Mesothelial cell of epicardium (in vitro differentiated cells): ENCODE measurements at places on chromosomes 1 and 21. TPM values are rescaled to one million over a fixed set of nuclear protein-coding genes. Genes with fewer than 3 reads are reported as not detected.

DNA sequence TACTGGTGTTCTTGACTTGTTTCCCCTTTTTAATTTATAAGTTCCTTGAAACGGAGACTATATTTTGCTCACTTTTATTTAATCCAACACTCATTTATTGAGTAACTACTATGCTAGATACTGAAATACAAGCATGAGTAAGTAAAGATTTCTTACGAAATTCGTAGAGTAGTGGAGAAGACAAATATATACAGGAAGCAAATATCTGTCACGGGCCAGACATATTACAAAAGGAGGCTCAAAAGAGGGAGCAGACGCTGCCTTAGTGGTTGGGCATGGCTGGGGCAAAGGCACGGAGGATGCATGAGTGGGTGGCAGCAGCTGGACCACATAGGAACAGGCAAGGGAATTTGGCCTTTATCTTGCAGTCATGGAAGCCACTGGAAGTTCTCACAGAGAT lies 6.8 kb downstream of the NCF2 start:
- no peaks in the 10 kb centered on the region for H3K27me3 ChIP-seq
- no peaks in the 10 kb centered on the region for H3K4me1 ChIP-seq

- no peaks in the 10 kb centered on the region for H3K27me3 ChIP-seq
- H3K27ac ChIP-seq, result no peak overlapping the region
- peaks cover 61% of the 10 kb centered on the region for H3K4me1 ChIP-seq
These were observed 141.7 kb upstream of the NRIP1 start for GRCh38 chr21:15206514-15206913.

DNA sequence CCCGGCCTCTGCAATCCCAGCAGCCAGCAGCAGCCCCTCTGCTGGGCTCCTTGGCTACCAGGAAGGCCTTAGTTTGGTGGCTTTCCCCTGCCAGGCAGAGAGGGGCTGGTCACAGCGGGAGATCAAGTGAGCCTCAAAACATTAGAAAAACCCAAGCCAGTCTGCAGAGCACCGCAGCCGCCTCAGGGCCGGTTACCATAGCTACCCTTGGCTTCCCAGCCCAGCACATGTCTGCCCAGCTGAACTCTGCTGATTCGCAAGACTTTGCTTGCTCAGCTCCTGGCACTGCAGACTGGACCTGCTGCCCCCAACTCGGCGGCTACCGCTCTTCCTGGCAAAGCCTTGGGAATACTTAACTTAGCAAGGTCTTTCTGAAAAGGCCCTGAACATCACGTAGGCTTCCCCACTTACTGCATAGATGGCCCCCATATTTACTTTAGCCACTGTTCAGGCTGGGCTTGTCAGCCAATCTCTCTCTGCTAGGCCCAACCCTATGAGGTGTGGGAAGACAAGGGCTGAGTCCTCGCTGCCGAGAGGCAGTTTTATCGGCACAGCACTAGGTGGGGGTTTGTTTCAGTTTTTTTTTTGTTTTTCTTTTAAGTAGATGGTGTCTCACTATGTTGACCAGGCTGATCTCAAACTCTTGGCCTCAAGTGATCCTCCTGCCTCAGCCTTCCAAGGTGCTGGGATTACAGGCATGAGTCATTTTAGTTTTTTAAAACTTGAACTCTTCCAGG lies 28.6 kb upstream of the PLEKHG5 start:
- peak; percentile 58 for DNase-seq
- H3K36me3 ChIP-seq, result peaks cover 4% of the 10 kb centered on the region
- H3K4me1 ChIP-seq, result peaks cover 24% of the 10 kb centered on the region
- H3K27me3 ChIP-seq, result no peaks in the 10 kb centered on the region
- H3K27ac ChIP-seq, result peak overlapping the region; percentile 87
- no peak overlapping the region for H3K4me3 ChIP-seq

The ACOT11 gene
- total RNA-seq, result 8.3 to 10.3 TPM (median 8.9 TPM) in 3 replicates

The DOCK7 gene
- total RNA-seq, result 59.5 to 63.7 TPM (median 63.6 TPM) in 3 replicates

DNA sequence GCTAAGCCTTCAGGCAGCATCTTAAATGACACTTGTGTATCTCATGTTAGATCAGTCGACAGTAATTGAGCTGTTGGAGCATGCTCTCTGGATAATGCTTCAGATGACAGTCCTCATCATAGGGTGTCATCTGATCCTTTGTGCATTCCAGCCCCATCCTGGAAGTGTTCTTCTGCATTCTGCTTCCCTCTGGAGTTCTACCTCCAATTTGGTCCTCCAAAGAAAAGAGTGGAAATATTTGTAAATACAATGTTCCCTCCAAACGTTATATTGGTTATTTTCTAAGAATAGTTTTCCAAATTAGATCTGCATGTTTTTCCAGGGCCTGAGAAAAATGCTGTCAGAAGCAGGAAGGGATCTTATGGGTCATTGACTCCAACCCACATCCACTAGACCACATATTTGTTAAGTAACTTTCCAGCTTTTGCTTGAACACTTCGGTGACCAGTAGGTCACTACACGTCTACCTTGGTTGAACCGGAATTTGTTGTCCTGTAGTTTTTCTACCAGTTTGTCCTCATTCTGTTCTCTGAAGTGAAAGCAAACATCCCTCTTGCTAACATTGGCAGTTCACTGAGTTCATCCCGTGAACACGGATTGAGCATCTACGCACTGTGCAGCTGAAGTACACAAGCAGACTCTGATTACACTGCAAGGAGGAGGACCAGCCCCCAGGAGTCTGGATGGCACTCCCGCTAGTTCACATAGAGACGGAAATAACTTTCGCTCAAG lies 136.0 kb downstream of the TLR5 start:
- H3K4me1 ChIP-seq, result peaks cover 35% of the 10 kb centered on the region
- H3K27ac ChIP-seq, result peak overlapping the region; percentile 90
- no peak for DNase-seq
- H3K36me3 ChIP-seq, result peaks cover 46% of the 10 kb centered on the region
- H3K27me3 ChIP-seq, result no peaks in the 10 kb centered on the region
- H3K4me3 ChIP-seq, result no peak overlapping the region

The KRTCAP2 gene
- total RNA-seq, result 120 to 143 TPM (median 123 TPM) in 3 replicates

GRCh38 chr1:22861764-22862440 lies 110.8 kb downstream of the LACTBL1 start:
- H3K27ac ChIP-seq, result peak overlapping the region; percentile 86
- no peaks in the 10 kb centered on the region for H3K27me3 ChIP-seq
- H3K4me3 ChIP-seq, result no peak overlapping the region
- H3K4me1 ChIP-seq, result peaks cover 7% of the 10 kb centered on the region
- peaks cover 28% of the 10 kb centered on the region for H3K36me3 ChIP-seq

The GOLT1A gene
- total RNA-seq, result 3.6 to 4.1 TPM (median 3.9 TPM) in 3 replicates

DNA sequence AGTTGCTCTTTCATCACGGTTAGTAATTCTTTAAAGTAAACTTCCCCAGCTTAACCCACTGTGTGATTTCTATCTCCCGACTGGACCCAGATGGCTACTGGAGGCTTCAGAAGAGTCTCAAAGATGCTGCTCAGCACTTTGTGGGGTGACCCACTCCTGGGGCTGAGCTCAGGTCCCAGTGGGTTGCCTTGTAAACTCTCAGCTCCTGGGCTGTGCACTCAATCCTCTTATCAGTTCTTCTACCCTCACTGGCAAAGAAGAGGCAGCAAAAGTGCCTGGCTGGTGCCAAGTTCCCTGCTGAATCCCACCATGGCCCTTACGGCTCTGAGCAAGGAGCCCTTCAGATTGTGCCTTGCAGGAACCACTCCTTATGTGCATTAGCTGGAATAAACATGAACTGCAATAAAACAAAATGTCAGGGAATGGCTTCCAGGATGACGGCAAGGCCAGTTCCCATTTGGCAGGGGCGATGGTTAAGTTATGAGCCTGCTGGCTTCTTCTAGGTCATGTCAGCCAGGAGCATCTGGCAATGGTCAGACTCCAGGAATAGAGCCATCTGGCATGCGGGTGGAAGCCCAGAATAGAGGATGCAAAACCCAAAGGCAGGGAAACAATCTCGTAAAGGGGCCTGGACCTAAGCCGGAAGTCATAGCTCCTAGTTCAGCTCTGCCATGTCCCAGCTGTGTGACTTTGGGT lies 6.8 kb downstream of the MYOC start:
- H3K36me3 ChIP-seq, result no peaks in the 10 kb centered on the region
- no peak overlapping the region for H3K4me3 ChIP-seq
- H3K27me3 ChIP-seq, result peaks cover 1% of the 10 kb centered on the region

The HFM1 gene
- total RNA-seq, result 6.1 to 9.0 TPM (median 7.4 TPM) in 3 replicates

GRCh38 chr1:234781241-234782065 lies 171.5 kb upstream of the IRF2BP2 start:
- no peak overlapping the region for H3K4me3 ChIP-seq
- peaks cover 4% of the 10 kb centered on the region for H3K4me1 ChIP-seq
- no peak for DNase-seq
- no peaks in the 10 kb centered on the region for H3K27me3 ChIP-seq

DNA sequence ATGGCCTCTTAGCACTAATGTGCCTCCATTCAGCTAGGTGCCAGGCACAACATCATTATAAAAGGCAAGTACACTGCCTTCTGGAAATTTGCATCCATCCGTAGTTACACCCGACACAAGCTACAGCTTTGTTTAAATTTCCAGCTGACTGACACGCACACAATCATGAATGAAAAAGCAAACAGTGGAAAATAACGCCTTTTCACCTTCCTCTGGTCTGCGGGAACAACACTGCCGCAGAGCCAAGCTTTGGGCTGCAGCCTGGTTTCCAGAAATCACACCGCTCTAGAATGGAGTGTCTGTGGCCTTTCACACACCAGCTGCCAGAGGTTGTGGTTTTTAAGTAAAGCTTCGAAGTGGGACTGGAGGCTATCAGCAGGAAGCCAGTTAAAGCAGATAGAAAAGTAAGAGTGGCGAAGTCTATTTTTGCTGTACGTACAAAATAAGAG lies 142.8 kb upstream of the COA6 start:
- no peaks in the 10 kb centered on the region for H3K36me3 ChIP-seq
- H3K4me1 ChIP-seq, result peaks cover 2% of the 10 kb centered on the region
- no peak overlapping the region for H3K4me3 ChIP-seq
- H3K27me3 ChIP-seq, result peaks cover 67% of the 10 kb centered on the region
- no peak overlapping the region for H3K27ac ChIP-seq

GRCh38 chr1:36420836-36421317 lies 23.2 kb upstream of the LSM10 start:
- peaks cover 16% of the 10 kb centered on the region for H3K36me3 ChIP-seq
- no peaks in the 10 kb centered on the region for H3K27me3 ChIP-seq
- DNase-seq, result peak; percentile 67
- peak overlapping the region; percentile 63 for H3K27ac ChIP-seq

DNA sequence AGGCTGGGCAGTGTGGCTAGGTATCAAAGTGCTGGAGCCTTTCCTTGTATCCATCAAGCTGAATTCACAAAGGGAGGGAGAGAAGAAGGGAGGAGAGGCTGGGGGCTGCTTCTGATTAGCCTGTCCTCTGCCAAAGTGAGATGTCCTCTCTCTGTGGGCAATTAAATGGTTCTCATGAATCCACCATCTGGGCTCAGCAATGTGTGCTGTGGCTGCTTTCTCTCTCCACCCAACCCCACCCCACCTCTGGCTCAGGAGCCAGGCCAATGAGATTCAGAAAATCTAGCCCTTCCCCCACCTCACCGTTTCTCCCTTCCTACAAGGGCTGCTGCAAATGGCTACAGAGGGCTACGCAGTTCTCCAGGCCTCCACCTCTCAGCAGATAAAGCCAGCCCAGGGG lies 154.6 kb downstream of the TENT5C start:
- no peak overlapping the region for H3K4me3 ChIP-seq
- peaks cover 11% of the 10 kb centered on the region for H3K27me3 ChIP-seq
- peaks cover 7% of the 10 kb centered on the region for H3K36me3 ChIP-seq
- H3K4me1 ChIP-seq, result peaks cover 8% of the 10 kb centered on the region

GRCh38 chr1:151416231-151416630 lies 16.9 kb downstream of the PSMB4 start:
- no peak overlapping the region for H3K4me3 ChIP-seq
- H3K36me3 ChIP-seq, result peaks cover 48% of the 10 kb centered on the region
- no peak overlapping the region for H3K27ac ChIP-seq

The RORC gene
- total RNA-seq, result not detected in 3 replicates

- H3K27ac ChIP-seq, result peak overlapping the region; percentile 69
- peaks cover 6% of the 10 kb centered on the region for H3K36me3 ChIP-seq
- no peaks in the 10 kb centered on the region for H3K27me3 ChIP-seq
- no peak overlapping the region for H3K4me3 ChIP-seq
- H3K4me1 ChIP-seq, result peaks cover 21% of the 10 kb centered on the region
These were observed 616.9 kb downstream of the KIF26B start for GRCh38 chr1:245771511-245772281.

DNA sequence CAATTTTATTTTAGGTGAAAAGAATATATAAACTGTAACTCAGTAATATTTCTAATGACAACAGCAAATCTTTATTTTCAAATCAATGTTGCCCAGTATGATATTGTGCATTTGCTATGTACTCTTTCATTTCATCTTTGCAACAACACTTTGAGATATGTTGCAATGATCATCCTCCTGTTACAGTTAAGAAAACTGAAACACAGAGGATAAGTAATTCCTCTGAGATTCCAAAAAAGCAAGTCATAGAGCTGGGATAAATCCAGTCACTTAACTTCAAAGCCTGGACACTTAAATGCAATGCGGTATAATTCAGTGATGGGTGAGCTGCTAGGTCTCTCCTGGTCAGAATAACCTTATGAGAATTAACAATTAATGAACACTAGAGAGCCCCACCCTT lies 48.6 kb upstream of the EXO1 start:
- H3K36me3 ChIP-seq, result no peaks in the 10 kb centered on the region
- no peaks in the 10 kb centered on the region for H3K27me3 ChIP-seq
- H3K4me1 ChIP-seq, result peaks cover 5% of the 10 kb centered on the region
- H3K4me3 ChIP-seq, result no peak overlapping the region
- no peak overlapping the region for H3K27ac ChIP-seq

DNA sequence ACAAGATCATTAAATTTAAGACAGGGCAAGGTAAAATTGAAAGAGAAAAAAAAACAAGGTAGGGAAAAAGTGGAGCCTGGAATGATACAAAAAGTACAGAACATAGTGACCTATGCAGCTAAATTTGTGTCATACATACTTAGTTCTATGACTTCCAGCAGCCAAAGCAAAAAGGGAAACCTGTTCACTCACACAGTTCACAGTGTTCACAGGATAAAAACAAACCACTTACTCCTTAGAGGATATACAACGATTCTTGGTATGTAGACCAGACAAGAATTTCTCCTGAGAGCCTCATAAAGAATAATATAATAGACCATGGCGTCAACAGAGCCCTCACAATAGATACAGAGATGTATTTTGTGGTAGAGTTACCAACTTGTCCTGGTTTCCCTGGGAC lies 27.5 kb downstream of the COA7 start:
- H3K27me3 ChIP-seq, result no peaks in the 10 kb centered on the region
- no peak for DNase-seq
- H3K4me3 ChIP-seq, result no peak overlapping the region
- H3K4me1 ChIP-seq, result peaks cover 18% of the 10 kb centered on the region

DNA sequence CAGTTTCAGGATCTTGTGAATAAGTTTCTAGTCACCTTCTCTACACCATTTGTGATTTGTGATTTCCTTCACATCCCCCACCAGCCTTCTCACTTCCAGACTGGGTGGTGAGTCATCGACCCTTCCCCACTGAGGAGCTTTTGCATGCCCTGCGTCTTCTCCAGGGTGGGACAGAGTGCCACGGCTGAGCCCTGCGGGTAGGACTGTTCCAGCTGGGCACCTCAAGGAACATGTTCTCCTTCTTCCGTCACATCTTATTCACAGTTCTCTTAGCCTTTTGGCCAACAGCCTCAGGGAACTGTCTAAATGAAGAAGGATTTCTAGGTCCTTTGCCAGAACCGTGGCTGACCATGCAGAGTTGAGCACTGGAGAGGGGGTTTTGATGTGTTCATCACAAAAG lies 116.5 kb downstream of the TMEM53 start:
- peaks cover 77% of the 10 kb centered on the region for H3K27me3 ChIP-seq
- no peak overlapping the region for H3K27ac ChIP-seq
- no peaks in the 10 kb centered on the region for H3K36me3 ChIP-seq
- DNase-seq, result no peak
- H3K4me3 ChIP-seq, result no peak overlapping the region
- peaks cover 6% of the 10 kb centered on the region for H3K4me1 ChIP-seq

The CSMD2 gene
- total RNA-seq, result 1.1 to 1.9 TPM (median 1.2 TPM) in 3 replicates
